K562 (cell line): ENCODE measurements at places on chromosomes 2 and 18. TPM values are rescaled to one million over a fixed set of nuclear protein-coding genes. Genes with fewer than 3 reads are reported as not detected.

CDCA7 gene
- total RNA-seq = 65.8 and 66.8 TPM in 2 replicates

GRCh38 chr2:39281391-39281790, 37.6 kb upstream of the CDKL4 start:
- DNase-seq = no peak

- DNase-seq = no peak
These were observed 104.3 kb downstream of the SRBD1 start for GRCh38 chr2:45506756-45507155.

DNA sequence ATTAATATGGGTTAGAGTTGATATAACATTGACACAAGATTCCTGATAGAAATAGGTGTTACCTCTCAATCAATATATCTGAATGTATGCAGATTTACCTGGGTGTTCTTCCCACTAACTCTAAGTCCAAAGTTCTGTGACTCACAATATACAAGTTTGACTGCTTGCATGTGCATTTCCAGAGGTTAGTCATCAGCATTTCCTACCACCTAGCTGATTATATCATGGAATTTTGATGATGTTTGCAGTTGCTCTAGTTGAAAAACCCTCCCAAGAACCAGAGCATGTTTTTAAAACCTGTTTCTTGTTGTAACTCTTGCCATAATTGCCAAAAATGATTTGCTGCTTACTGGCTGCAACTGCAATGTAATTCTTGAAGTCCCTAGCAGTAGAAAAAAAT, 15.0 kb upstream of the DSG1 start:
- DNase-seq = no peak

DNA sequence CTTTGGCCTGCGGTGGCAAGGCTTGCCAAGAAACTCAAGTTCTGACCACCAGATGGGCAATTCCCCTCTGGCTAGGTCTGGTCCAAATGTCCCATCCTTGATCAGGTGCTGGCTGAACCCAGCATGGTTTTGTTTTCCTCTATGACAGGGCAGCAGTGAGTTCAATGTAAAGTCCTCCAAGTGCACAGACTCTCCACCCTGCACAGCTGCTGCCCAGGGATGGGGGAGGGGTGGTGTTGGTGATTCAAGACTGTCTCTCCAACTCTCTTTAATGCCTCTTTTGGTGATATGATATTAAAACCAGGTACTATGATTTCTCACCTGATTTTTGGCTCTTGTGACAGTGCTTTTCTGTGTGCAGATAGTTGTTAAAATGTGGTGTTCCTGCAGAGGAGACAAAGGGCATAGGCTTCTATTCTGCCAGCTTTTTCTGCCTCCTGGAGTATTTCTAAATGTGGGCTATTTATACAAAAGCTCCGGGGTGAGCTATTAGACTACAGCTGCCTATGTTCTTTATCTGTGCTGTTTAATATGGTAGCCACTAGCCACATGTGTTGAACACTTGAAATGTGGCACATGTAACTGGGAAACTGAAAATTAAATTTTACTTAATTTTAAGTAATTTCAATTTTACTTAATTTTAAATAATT, 64.0 kb upstream of the STK39 start:
- no peak for DNase-seq

ZNF513 gene
- 8.5 and 9.9 TPM in 2 replicates for total RNA-seq
